ENCODE measurements at places on chromosomes 3 and 15.

GRCh38 chr3:194268654-194269512, 82.2 kb downstream of the CPN2 start:
- no peak for DNase-seq

GRCh38 chr15:61141497-61142125, 87.5 kb downstream of the RORA start:
- DNase-seq = no peak

- no peak for DNase-seq
These were observed at the start of gene SNX22 for GRCh38 chr15:64151727-64152506. Gene SNX22 (plus strand): TSS chr15:64151731. CDS start chr15:64151776, 45 bp downstream.

GRCh38 chr3:168424059-168424734, 328.5 kb upstream of the GOLIM4 start:
- DNase-seq = no peak

- DNase-seq = no peak
These were observed 33.3 kb downstream of the TM4SF18 start for GRCh38 chr3:149299938-149300801.

GRCh38 chr3:178001670-178002101, 534.5 kb upstream of the KCNMB2 start:
- no peak for DNase-seq

GRCh38 chr15:73335026-73335425, 33.7 kb downstream of the HCN4 start:
- no peak for DNase-seq

GRCh38 chr3:105829229-105829628, 39.6 kb downstream of the CBLB start:
- DNase-seq = no peak

DNA sequence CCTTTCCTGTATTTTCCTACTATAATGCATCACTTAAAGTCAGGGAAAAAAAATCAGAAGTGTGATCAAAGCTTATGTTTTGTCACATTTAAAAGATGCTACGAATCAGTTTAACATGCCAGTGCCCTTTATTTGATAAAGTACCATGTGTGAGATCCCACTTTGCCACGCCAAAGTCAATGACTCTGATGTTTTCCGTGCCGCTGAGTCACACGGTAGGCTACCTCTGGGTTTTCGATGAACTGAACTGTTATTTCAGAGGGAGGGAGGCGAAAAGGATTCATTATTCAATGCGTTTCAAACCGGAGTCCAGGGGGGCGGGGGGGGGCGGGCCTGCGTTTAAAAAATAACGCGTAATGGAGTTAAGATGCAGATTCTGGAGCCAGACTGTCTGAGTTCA, 203.0 kb downstream of the ABHD5 start:
- no peak for DNase-seq

- DNase-seq = no peak
These were observed 41.3 kb downstream of the NECTIN3 start for GRCh38 chr3:111112913-111113312.

- no peak for DNase-seq
These were observed 14.0 kb upstream of the LMAN1L start for GRCh38 chr15:74798388-74799254.

DNA sequence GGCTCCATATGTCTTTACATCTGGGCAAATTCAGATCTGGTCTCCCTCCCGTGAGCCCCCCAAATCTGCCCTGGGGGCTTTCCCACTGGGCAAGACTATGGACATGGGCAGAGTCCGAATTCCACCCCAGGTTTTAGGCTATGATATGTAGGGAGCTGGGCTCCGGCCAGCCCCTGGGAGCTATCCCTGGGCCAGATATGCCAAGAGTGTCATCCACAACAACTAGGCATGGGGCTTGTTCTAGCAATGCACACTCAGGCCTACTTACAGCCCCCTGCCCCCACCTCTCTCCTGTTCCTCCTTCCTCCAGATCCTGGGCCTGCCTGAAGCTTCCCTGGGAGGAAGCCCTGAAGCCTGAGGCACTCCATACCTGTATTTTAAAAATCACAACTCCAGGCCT, 622 bp downstream of the XIRP1 start:
- no peak for DNase-seq

- no peak for DNase-seq
These were observed 75.8 kb downstream of the CBLB start for GRCh38 chr3:105793040-105793439.

All from D721Med (cell line).